ENCODE measurements at places on chromosomes 3 and 15. TPM values are rescaled to one million over a fixed set of nuclear protein-coding genes. Genes with fewer than 3 reads are reported as not detected.

- H3K27ac ChIP-seq, result peak overlapping the region; percentile 83
- H3K4me3 ChIP-seq, result no peak overlapping the region
- no peaks in the 10 kb centered on the region for H3K36me3 ChIP-seq
- H3K27me3 ChIP-seq, result no peaks in the 10 kb centered on the region
- peak; percentile 99 for DNase-seq
Observed at GRCh38 chr3:43866529-43867353, 176.0 kb downstream of the ABHD5 start.

- H3K36me3 ChIP-seq, result no peaks in the 10 kb centered on the region
- no peaks in the 10 kb centered on the region for H3K4me1 ChIP-seq
Observed at GRCh38 chr15:69265347-69265955, 33.3 kb upstream of the PAQR5 start.

DNA sequence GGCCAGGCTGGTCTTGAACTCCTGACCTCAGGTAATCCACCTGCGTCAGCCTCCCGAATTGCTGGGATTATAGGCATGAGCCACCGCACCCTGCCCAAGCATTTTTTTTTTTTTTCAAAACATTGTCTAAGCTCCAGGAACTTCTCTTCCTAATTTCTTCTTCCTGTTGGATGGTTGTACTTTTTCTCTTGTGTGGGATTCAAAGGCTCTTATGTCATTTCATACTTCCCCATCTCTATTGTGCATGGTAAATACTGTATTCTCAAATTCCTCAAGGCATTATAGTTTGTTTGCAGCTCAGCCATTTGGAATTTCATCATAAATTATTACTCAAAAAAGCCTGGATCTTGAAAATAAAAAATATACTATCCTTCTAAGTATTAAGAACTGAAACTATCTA, 199.1 kb upstream of the GADL1 start:
- DNase-seq, result peak; percentile 20
- H3K27me3 ChIP-seq, result no peaks in the 10 kb centered on the region
- H3K36me3 ChIP-seq, result no peaks in the 10 kb centered on the region
- H3K4me3 ChIP-seq, result no peak overlapping the region
- H3K4me1 ChIP-seq, result peaks cover 17% of the 10 kb centered on the region

DNA sequence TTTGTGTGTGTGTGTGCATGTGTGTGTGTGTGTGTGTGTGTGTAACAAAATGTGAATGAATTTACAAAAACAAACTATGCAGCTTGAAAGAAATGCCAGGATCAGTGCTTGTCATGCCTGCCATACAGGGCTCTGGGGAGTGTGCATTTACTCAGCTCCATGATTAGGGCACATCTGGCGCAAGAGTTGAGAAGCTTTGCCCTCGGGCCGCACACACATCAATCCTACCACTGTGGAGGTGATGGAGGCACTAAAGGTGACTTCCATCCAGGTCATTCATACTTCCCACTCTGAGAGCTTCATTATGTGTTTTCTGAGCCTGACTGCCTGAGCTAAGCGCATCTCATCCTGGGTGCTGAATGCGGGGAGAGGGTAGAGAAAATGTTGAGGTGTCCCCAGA, 72.0 kb upstream of the ZBED2 start:
- H3K4me3 ChIP-seq, result no peak overlapping the region
- no peak overlapping the region for H3K27ac ChIP-seq
- no peaks in the 10 kb centered on the region for H3K36me3 ChIP-seq
- DNase-seq, result no peak

DNA sequence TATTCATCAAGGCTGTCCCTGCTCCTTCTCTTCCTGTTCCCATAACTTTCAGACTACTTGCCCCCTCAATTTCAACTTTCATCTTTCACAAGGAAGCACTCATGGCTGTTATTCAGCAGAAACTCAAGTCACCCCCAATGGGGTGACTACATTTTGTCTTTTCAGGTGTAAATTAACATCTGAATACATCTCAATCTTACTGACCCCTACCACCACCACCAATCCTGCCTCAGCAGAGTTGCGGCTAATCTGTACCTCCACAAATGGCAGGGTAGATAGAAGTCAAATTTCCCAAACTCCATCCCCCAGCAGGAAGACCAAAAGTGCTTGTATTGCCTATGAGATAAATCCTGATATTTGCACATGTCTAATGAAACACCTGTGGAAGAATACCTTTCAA, 19.2 kb downstream of the SOX2 start:
- H3K4me1 ChIP-seq, result no peaks in the 10 kb centered on the region
- H3K27me3 ChIP-seq, result peaks cover 39% of the 10 kb centered on the region
- H3K36me3 ChIP-seq, result no peaks in the 10 kb centered on the region
- H3K27ac ChIP-seq, result no peak overlapping the region

- H3K4me3 ChIP-seq, result no peak overlapping the region
- DNase-seq, result no peak
- H3K27me3 ChIP-seq, result no peaks in the 10 kb centered on the region
- no peaks in the 10 kb centered on the region for H3K36me3 ChIP-seq
- H3K4me1 ChIP-seq, result no peaks in the 10 kb centered on the region
- no peak overlapping the region for H3K27ac ChIP-seq
Observed at GRCh38 chr15:91465696-91466095, 365.6 kb downstream of the SV2B start.

GRCh38 chr3:108090049-108090700, 656 bp downstream of the CD47 start:
- H3K27ac ChIP-seq, result peak overlapping the region; percentile 67
- peaks cover 7% of the 10 kb centered on the region for H3K4me1 ChIP-seq
- DNase-seq, result peak; percentile 63
- no peaks in the 10 kb centered on the region for H3K36me3 ChIP-seq
- peak overlapping the region; percentile 85 for H3K4me3 ChIP-seq

DNA sequence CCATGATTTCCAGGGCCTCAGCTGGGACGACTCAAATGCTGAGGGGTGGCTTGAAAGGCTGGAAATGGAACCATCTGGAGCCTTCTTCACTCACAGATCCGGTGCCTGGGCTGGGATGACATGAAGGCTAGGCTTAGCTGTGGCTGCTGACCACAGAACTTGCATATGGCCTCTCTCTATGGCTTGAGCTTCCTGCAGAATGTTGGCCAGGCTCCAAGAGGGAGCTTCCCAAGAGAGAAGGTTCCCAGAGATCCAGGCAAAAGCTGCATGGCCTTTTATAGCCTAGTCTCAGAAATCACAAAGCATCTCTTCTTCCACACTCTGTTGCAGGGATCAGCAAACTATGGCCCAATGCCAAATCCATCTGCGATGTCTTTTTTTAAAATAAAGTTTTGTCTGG, 44.8 kb downstream of the GATM start:
- H3K4me3 ChIP-seq, result no peak overlapping the region
- no peaks in the 10 kb centered on the region for H3K36me3 ChIP-seq
- no peak overlapping the region for H3K27ac ChIP-seq
- no peaks in the 10 kb centered on the region for H3K27me3 ChIP-seq
- H3K4me1 ChIP-seq, result no peaks in the 10 kb centered on the region

- H3K27me3 ChIP-seq, result no peaks in the 10 kb centered on the region
- H3K36me3 ChIP-seq, result no peaks in the 10 kb centered on the region
- H3K4me1 ChIP-seq, result peaks cover 16% of the 10 kb centered on the region
- H3K4me3 ChIP-seq, result no peak overlapping the region
- no peak for DNase-seq
- H3K27ac ChIP-seq, result no peak overlapping the region
Observed at GRCh38 chr15:98809273-98809672, 160.9 kb downstream of the IGF1R start.

DNA sequence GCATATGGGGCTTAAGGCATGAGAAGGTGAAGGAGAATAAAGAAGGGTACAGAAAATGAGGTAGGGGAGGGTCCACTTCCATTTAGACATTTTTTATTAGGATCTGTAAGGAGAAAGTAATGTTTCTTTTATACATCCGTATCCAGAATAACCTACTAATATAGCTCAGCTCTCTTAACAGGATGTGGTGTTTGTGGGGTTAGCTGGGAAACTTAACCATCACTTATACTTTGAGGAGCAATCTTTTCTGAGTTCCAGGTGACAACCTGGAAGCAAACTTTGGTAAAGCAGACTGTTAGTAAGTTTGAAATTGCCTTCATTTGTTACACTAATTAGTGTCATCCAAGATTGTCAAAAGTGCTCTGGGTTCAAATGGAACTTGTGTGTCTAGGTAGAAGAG, 36.6 kb downstream of the BUB1B start:
- peaks cover 4% of the 10 kb centered on the region for H3K36me3 ChIP-seq
- no peaks in the 10 kb centered on the region for H3K27me3 ChIP-seq
- no peak overlapping the region for H3K27ac ChIP-seq
- DNase-seq, result no peak
- no peaks in the 10 kb centered on the region for H3K4me1 ChIP-seq

DNA sequence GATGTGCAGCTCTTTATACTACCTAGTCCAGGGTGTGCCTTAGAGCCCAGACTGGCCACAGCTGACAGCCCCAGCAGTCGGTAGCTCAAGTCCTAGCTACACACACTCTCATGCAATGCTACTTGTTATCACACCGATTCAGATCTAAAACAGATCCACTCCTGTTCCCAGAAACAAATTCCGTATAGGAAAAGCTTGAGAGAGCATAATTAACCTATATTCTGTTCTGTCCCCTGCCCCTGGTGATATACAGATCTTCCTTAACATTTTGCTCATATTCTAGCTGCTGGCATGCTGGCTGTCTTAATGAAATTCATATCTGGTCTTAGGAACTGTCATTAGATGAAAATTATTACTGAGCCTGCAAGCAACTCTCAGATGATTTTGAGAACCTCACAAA, 204.3 kb downstream of the SOX2 start:
- H3K27ac ChIP-seq, result no peak overlapping the region
- no peak for DNase-seq
- H3K4me1 ChIP-seq, result no peaks in the 10 kb centered on the region
- H3K36me3 ChIP-seq, result no peaks in the 10 kb centered on the region
- H3K4me3 ChIP-seq, result no peak overlapping the region

DNA sequence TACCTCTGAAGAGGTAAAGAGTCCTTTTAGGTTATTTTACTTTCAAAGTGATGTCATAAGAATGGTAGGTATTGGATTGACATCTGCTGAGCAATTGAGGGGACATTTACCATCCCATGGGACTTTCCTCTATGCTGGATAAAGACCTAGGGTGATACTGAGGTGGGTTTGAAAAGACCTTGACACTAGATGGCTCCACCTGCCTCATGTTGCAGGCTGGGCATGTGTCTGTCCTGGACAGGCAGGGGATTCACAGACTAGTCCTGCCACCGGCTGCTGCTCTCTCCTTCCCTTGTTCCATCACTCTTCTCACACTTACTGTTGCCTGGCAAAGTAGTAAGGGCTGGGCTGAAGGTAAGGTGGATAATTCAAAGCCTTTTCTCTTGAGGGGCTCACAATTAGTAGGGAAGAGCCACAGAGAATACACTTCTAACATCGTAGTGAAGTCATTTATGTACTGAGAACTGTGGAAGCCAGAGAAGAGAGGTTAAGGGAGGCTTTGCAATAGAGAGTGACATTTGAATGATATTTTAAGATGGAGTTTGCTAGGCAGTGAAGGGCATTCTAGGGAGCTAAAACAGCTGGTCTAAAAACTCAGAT, 27.7 kb downstream of the TRAK1 start:
- DNase-seq, result peak; percentile 42
- no peaks in the 10 kb centered on the region for H3K36me3 ChIP-seq
- no peak overlapping the region for H3K27ac ChIP-seq
- H3K4me1 ChIP-seq, result peaks cover 39% of the 10 kb centered on the region
- H3K4me3 ChIP-seq, result no peak overlapping the region

DNA sequence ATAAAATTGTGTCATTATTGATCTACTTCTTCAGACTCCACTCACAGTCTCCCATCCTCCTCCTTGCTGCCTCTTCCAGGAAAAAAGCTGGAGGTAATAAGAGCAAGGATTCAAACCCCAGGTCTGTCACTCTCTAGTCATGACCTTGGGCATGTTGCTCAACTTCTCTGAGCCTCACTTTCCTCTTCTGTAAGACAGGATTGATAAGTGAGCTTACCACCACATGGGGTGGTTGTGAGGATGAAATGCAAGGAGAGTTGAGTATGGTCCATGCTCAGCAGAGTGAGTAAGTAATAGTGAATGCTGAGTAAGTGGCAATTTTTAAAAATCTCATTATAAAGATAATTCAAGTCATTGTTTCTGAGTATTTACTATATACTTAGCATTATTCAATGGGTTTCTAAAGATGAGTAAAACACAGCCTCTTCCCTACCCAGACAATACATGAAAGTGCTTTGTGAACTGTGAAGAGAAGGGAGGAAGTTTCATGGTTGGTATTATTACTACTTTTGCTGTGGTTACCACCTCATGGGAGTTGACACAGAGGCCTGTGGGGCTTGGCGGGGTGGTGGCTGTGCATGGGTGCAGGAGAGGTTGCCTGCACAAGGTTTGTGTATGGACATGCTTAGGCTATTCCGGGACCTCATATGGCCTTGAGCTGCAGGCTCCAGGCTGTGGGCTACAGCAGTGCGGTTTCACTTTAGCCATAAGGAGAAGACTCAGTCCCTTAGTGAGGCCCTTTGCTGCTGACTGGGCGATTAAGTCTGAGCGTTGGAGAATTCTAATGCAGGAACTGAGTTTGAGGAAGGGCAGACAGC, 30.0 kb downstream of the SLC6A11 start:
- H3K27ac ChIP-seq, result no peak overlapping the region
- H3K4me3 ChIP-seq, result no peak overlapping the region
- H3K4me1 ChIP-seq, result no peaks in the 10 kb centered on the region
- no peaks in the 10 kb centered on the region for H3K36me3 ChIP-seq
- no peak for DNase-seq
- H3K27me3 ChIP-seq, result no peaks in the 10 kb centered on the region

GRCh38 chr15:50082066-50082465, 37.0 kb downstream of the ATP8B4 start:
- H3K27ac ChIP-seq, result no peak overlapping the region
- no peaks in the 10 kb centered on the region for H3K27me3 ChIP-seq
- no peaks in the 10 kb centered on the region for H3K36me3 ChIP-seq
- peaks cover 6% of the 10 kb centered on the region for H3K4me1 ChIP-seq

GRCh38 chr3:44323341-44323955, 15.1 kb upstream of the TCAIM start:
- peak; percentile 80 for DNase-seq
- H3K4me3 ChIP-seq, result no peak overlapping the region
- no peak overlapping the region for H3K27ac ChIP-seq
- H3K4me1 ChIP-seq, result no peaks in the 10 kb centered on the region

- peaks cover 53% of the 10 kb centered on the region for H3K4me1 ChIP-seq
- no peak overlapping the region for H3K4me3 ChIP-seq
- no peaks in the 10 kb centered on the region for H3K27me3 ChIP-seq
- peak overlapping the region; percentile 96 for H3K27ac ChIP-seq
Observed at GRCh38 chr3:10192953-10193691, 28.4 kb downstream of the IRAK2 start.

DNA sequence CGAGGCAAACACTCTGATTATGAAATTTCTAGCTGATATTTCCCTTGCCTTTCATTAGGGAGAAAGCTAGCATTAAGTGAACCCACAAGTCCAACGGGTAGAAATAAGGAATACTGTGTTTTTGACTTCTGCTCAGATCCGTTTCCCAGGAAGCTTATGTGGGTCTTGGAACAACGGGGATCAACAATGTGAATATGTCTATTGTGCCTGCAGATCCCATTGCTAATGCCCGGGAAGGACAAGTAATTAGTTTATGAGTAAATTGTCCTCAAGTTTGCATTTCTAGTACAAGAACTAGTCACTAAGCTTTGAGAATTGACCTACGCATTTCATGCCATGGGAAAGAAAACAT, 236.4 kb downstream of the UACA start:
- DNase-seq, result no peak
- H3K27me3 ChIP-seq, result peaks cover 30% of the 10 kb centered on the region
- no peak overlapping the region for H3K27ac ChIP-seq

PLA2G4D gene
- not detected for total RNA-seq

MYO5C gene
- total RNA-seq, result not detected

ROPN1B gene
- total RNA-seq, result not detected

RBPMS2 gene
- not detected for total RNA-seq

P2RY13 gene
- not detected for total RNA-seq

TNNC1 gene
- total RNA-seq, result not detected

TRAT1 gene
- not detected for total RNA-seq

SLC22A13 gene
- total RNA-seq, result 0.38 TPM

DMXL2 gene
- total RNA-seq, result 17.6 TPM
